ENCODE measurements at places on chromosomes 16 and 17. TPM values are rescaled to one million over a fixed set of nuclear protein-coding genes. Genes with fewer than 3 reads are reported as not detected.
A peak's percentile ranks its signal among the peaks of the same experiment; 100 is the strongest.

Gene GRB2
- total RNA-seq: 67.8 TPM

GRCh38 chr16:85999778-86000177 lies 100.8 kb downstream of the IRF8 start:
- no peak overlapping the region for H3K4me3 ChIP-seq
- peaks cover 12% of the 10 kb centered on the region for H3K4me1 ChIP-seq
- H3K27ac ChIP-seq: no peak overlapping the region

- DNase-seq: no peak
- peak overlapping the region; percentile 80 for H3K27ac ChIP-seq
- H3K4me1 ChIP-seq: peaks cover 34% of the 10 kb centered on the region
- H3K36me3 ChIP-seq: no peaks in the 10 kb centered on the region
- no peak overlapping the region for H3K4me3 ChIP-seq
These were observed 46.6 kb upstream of the WSB1 start for GRCh38 chr17:27247071-27247957.

- no peak overlapping the region for H3K4me3 ChIP-seq
- H3K4me1 ChIP-seq: peaks cover 27% of the 10 kb centered on the region
- H3K27ac ChIP-seq: no peak overlapping the region
- peaks cover 1% of the 10 kb centered on the region for H3K27me3 ChIP-seq
- H3K36me3 ChIP-seq: no peaks in the 10 kb centered on the region
- DNase-seq: no peak
These were observed 151.9 kb upstream of the MAF start for GRCh38 chr16:79752396-79752795.

Gene OTOP2
- total RNA-seq: not detected

DNA sequence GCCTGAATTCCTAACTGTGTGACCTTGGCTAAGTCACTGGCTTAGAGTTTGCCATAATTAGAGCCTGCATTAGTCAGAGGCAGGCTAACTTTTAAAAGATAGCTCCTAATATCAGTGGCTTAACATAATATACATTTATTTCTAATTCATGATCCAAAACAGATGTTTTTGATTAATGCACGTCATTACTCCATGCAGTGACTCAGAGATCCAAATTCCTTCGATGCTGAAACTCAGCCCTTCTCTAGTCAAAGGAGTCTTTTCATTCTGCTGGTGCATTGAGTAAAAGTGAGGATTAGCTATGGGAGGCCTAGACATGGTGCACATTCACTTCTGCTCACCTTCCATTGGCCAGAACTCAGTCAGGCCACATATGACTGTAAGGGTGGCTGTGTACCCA lies 49.8 kb downstream of the IRX3 start:
- H3K27me3 ChIP-seq: no peaks in the 10 kb centered on the region
- no peaks in the 10 kb centered on the region for H3K36me3 ChIP-seq
- no peak overlapping the region for H3K4me3 ChIP-seq

GRCh38 chr17:81400154-81400977 lies 5.1 kb downstream of the BAHCC1 start:
- no peaks in the 10 kb centered on the region for H3K36me3 ChIP-seq
- H3K27me3 ChIP-seq: no peaks in the 10 kb centered on the region
- no peak for DNase-seq
- peaks cover 64% of the 10 kb centered on the region for H3K4me1 ChIP-seq
- H3K4me3 ChIP-seq: peak overlapping the region; percentile 85

Gene SEPTIN1
- 0.86 TPM for total RNA-seq

DNA sequence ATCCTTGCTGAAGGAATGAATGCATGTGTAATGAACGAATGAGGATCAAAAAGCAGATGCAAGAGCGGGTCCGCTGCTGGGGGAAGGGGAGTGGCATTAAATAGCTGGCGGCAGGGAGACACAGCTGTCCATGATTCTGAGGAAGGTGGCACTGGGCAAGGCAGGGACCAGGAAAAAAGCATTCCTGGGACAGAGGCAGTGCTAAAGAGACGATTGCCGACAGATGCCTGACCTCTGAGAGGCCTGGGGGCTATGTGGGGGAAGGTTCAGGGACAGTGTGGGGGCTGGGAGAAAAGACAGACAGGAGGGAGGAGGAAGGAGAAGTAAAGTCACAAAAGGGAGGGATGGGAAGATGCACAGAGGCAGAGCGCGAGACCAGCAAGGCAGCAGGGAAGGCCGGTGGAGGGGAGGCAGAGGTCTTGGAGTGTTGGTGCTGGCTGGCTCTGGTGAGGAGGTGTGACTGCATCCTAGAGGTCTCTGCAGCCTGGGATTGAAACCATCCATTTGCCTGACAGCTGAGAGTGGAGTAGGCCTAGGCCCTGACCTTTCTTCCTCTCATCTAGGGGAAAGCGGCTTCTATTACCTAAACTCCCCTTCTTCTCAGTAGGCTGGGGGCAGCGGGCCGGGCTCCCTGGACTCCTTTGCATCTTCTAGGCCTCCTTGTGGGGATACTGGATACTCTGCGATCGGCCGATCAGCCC lies 109.9 kb downstream of the SDK2 start:
- no peak overlapping the region for H3K4me3 ChIP-seq
- H3K27ac ChIP-seq: no peak overlapping the region
- H3K4me1 ChIP-seq: peaks cover 46% of the 10 kb centered on the region
- no peaks in the 10 kb centered on the region for H3K27me3 ChIP-seq
- H3K36me3 ChIP-seq: no peaks in the 10 kb centered on the region

Gene SMTNL2
- 68.2 TPM for total RNA-seq

Gene G6PC1
- total RNA-seq: not detected

- DNase-seq: no peak
- no peak overlapping the region for H3K27ac ChIP-seq
- no peak overlapping the region for H3K4me3 ChIP-seq
- no peaks in the 10 kb centered on the region for H3K36me3 ChIP-seq
These were observed 79.8 kb downstream of the NT5M start for GRCh38 chr17:17382971-17383370.

GRCh38 chr16:24906199-24906808 lies 60.5 kb downstream of the SLC5A11 start:
- H3K27ac ChIP-seq: no peak overlapping the region
- H3K4me1 ChIP-seq: no peaks in the 10 kb centered on the region
- DNase-seq: no peak
- H3K27me3 ChIP-seq: peaks cover 8% of the 10 kb centered on the region
- H3K36me3 ChIP-seq: no peaks in the 10 kb centered on the region
- H3K4me3 ChIP-seq: no peak overlapping the region

Gene SUMO2
- 565 TPM for total RNA-seq

DNA sequence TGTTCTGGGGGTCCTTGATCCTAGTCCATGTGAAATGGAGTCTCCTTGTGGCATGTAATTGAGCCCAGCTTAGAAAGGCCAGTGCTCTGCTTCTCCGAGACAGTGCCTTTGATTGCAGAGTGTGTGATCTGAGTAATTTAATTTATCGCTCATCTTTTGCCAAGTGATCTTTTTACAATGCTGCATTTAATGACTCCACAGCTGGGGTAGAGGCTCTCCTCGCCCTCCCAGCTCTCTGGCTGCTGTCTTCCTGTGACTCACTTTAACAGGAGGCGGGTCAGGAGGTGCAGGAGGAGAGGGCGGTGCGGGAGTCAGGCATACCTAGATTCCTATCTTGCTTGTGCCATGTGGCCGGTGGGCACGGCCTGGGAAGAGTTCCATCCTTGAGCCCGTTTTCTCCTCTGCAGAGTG lies 113.4 kb upstream of the FOXF1 start:
- H3K27me3 ChIP-seq: peaks cover 11% of the 10 kb centered on the region
- peaks cover 30% of the 10 kb centered on the region for H3K4me1 ChIP-seq
- no peaks in the 10 kb centered on the region for H3K36me3 ChIP-seq
- peak overlapping the region; percentile 92 for H3K27ac ChIP-seq
- DNase-seq: no peak
- H3K4me3 ChIP-seq: no peak overlapping the region

Gene HS3ST6
- 0.36 TPM for total RNA-seq

Gene TVP23A
- total RNA-seq: 9.8 TPM
